Stimulated activated CD8-positive, alpha-beta memory T cell treated with anti-CD3 and anti-CD28 coated beads, Interleukin-7, amount 100 ng/mL, for 1 hour (primary cell): ENCODE measurements at places on chromosomes 7 and 10.

DNA sequence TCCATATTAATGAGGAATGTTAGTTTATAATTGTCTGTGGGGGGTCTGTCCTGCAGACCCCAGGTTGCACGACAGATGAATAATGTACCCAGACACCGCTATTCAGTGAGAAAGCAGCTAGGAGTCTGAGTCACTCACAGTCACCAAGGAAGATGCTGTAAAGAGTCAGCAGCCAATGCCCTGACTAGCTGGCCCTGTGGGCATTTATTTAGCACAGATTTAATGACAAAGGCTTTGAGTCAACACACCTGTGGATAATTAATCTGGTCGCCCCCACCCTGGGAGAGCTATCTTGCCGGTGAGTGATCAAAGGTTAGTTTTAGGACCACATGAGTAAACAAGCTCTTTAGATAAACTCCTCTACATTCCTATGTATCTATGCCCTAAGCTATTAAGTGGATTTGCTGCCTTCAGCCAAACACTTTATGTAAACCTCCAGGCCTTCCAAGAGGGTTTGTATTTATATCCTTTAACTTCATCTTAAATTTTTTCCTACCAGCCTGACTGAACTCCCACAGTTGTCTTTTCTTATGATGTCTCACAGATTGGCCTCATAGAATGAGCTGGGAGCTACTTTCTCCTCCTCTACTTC, 180.0 kb upstream of the ADCY1 start:
- DNase-seq, result no peak

DNA sequence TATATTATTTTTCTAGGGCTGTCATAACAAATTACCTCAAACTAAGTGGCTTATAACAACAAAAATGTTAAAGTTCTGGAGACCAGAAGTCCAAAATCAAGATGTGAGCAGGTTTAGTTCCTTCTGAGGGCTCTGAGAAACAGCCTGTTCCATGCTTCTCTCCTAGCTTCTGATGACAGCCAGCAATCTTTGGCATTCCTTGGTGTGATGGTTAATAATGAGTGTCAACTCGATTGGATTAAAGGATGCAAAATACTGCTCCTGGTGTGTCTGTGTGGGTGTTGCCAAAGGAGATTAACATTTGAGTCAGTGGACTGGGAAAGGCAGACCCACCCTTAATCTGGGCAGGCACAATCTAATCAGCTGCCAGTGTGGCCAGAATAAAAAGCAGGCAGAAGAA, 26.3 kb upstream of the TNKS2 start:
- DNase-seq, result no peak

DNA sequence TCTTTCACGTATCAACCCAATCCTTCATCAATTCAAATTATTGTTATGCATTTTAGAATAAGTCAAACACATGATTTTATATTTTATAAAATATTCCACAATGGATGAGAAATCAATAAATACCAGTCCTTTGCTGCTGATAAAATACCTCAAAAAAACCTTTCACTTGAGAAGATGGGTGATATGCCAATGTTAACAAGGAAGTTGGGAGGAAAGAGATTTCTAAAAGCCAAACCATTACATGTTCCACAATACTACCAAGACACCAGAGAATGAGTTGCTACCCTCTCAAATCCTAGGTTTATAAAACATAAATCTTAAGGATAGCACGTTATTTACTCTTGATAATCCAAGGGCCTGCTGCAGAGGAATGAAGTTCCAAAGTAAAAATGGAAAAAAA, 14.4 kb downstream of the RNF133 start:
- DNase-seq, result no peak

DNA sequence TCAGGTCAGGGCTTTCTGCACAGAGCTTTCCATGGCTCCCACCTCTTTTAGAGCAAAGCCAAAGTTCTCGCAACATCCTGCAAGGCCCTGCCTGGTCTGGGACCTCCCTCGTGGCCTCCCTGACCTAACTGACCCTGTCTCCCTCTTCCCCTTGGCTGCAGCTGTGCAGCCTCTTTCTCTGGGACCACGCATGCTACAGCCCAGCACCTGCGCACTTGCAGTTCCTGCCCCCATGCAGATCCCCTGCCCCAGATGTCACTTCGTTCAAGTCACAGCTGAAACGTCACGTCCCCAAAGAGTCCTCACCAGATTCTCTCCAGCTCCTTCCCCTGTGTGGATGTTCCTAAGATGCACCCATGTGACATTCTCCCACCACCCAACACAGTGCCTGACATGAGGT, 61.2 kb upstream of the ZNF716 start:
- DNase-seq, result no peak

DNA sequence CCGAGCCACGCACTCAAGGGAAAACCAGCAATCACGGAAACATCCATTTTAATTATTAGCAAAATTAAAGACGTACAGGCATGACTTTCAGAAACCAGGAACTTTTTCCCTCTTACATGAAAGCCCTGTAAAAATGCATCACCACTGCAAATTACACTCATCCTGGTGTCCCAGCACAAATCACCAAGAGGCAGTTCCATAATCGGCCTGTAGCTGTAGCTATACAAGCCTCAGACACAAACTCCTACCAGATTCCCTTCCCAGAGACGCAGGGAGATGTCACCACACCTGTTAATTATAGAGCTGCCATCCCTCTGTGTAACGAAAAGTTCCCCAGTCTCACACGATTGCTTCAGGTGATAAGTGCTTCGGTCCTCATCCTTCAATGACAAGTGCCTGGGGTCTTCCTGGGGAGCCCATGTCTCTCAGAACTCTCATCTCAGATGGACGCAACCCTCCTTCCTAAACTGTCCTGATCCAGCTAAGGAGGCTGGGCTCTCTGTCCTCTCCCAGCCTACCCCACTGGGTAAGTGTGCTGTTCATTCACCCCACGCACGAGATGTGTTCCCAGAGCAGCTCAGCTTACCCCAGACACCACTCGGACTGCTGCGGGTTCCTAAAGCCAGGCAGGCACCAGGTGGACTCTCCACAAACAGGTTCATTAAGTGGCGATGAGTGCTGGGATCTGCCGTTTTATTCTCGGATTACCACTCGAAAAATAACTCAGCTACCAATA, 5.9 kb downstream of the FGFR2 start:
- DNase-seq, result no peak

DNA sequence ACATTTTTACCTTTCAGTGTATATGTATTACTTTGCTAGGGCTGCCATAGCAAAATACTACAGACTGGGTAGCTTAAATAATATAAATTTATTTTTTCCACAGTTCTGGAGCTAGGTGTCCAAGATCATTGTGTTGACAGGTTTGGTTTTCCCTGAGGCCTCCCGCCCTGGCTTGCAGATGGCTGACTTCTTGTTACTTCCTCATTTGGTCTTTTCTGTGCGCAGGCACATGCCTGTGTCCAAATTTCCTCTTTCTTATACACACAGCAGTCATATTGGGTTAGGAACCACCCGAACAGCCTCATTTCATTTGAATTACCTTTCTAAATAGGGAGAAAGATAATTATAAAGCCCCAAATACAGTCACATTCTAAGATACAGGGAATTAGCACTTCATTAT, 521.6 kb upstream of the SORCS1 start:
- no peak for DNase-seq

- peak; percentile 21 for DNase-seq
Observed at GRCh38 chr10:130300608-130301020, 164.4 kb downstream of the GLRX3 start.

DNA sequence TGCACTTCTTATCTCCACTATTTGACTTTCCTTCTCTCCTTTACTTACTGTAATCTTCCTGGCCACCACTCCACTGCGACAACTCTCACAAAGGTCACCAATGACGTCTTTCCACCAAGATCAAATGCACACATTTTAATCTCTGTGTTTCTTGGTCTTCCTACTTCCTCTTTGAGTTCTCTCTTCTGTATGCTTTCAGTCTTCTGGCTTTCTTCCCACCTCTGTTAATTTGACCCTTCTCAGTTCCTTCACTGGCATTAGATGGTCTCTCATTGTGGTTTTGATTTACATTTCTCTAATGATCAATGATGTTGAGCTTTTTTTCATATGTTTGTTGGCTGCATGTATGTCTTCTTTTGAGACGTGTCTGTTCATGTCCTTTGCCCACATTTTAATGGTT, 31.9 kb downstream of the FAM107B start:
- no peak for DNase-seq
